Myocyte (in vitro differentiated cells): ENCODE measurements at places on chromosomes 1 and 21. TPM values are rescaled to one million over a fixed set of nuclear protein-coding genes. Genes with fewer than 3 reads are reported as not detected.

GRCh38 chr1:226598455-226598849, 49.9 kb downstream of the STUM start:
- DNase-seq, result no peak

DNA sequence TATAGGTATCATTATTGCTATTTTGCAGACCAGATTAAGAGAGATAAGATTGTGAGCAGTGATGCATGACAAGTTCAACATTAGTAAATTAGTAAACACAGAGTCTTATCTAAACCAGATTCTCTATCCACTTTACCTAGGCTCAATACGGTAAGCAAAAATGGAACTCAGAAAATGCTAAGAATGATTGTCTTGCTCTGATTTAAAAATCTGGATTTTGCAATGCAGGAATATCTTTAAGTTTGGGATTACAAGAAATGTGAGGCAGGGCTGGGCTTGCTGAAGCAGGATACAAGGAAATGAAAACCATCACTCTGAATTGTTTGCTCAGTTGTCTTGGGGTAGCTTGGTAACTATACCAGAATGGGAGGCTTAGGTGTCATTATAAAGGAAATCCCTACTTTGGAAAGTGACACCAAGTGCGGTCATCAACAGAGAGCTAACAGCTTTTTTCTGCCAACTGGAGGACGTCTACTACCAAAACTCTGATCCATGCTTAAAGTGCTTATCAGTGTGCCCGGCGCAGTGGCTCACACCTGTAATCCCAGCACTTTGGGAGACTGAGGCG, 332.7 kb upstream of the RUNX1 start:
- DNase-seq, result no peak

- no peak for DNase-seq
Measured at GRCh38 chr1:47440599-47441081, 2.8 kb downstream of the FOXD2 start.

DNA sequence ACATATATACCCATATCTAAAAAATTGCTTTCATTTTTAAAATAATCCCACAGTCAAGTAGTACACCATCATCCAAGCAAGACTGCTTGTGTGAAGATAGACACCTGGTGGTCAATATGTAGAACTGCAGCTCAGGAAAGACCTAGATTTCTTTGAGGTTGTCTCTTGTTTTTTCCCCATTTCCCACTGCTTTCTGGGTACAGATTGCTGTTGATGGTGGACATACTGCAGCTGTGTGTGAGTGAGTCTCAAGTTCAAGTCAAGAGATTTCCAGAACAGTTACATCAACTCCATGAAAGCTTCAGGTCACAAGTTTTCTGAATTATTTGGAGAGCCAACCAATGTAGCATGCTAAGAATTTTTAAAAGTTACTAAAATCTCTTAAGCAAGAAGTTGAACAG, 306.4 kb downstream of the DUSP10 start:
- peak; percentile 61 for DNase-seq

- DNase-seq, result peak; percentile 94
Measured at GRCh38 chr1:212007886-212008285, 27.5 kb downstream of the INTS7 start.

- DNase-seq, result peak; percentile 65
Measured at GRCh38 chr1:26787381-26787705, 407 bp upstream of the PIGV start.

SPRR1A gene
- total RNA-seq, result not detected in 2 replicates

GRCh38 chr1:23376890-23377811, 7.5 kb upstream of the ZNF436 start:
- peak; percentile 42 for DNase-seq

GRCh38 chr1:183000167-183000962, 22.9 kb upstream of the LAMC1 start:
- DNase-seq, result no peak

GRCh38 chr1:19918057-19918456, 5.4 kb downstream of the PLA2G2E start:
- peak; percentile 85 for DNase-seq

- DNase-seq, result no peak
Measured at GRCh38 chr1:13584876-13585611, 1.4 kb downstream of the PDPN start.

DNA sequence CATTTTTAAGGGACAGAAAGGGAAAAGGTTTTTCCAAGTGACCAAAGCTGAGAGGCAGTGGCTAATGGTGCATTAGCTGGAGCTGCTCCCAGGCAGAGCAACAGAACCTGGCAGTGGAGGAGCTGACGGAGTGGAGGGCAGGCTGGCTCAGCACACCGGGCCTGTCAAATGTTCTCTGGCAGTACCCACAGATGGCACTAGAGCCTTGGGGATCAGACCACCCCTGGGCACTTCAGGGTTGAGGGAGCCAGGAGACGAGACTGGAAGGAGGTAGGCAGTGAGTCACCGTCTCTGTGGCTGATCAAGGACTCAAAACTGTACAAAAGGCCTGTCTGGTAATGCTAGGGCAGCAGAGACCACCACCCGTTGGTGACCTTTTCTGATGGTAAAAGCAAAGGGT, 121.7 kb upstream of the KIAA0040 start:
- DNase-seq, result no peak

DNA sequence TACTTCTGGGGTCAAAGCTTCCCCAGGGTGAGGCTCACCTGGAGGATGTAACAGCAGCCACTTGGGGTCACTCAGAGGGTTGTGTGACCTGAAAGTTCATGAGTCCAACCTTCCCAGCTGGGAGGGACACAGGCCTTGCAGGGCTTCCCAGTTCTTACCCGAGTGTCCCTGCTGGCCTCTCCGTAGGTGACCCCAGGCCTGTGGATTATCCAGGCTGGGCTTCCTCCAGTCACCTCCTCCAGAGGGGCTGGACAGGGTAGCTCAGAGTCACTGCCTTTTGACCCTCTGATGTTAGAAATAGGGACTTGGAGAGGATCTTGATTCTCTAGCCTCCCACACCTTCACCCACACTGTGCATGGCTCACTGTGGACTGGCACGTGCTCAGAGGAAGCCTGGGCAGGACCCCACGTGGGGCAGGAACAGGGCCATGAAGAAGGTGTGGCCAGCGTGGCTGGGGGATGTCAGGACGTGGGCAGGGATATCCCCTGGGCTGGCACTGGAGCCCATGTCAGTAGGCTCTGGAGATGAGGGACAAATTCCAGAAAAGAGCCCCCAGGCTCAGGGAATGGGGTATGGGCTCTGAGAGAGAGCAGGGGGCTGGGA, 131.8 kb downstream of the ACTL8 start:
- DNase-seq, result no peak

DNA sequence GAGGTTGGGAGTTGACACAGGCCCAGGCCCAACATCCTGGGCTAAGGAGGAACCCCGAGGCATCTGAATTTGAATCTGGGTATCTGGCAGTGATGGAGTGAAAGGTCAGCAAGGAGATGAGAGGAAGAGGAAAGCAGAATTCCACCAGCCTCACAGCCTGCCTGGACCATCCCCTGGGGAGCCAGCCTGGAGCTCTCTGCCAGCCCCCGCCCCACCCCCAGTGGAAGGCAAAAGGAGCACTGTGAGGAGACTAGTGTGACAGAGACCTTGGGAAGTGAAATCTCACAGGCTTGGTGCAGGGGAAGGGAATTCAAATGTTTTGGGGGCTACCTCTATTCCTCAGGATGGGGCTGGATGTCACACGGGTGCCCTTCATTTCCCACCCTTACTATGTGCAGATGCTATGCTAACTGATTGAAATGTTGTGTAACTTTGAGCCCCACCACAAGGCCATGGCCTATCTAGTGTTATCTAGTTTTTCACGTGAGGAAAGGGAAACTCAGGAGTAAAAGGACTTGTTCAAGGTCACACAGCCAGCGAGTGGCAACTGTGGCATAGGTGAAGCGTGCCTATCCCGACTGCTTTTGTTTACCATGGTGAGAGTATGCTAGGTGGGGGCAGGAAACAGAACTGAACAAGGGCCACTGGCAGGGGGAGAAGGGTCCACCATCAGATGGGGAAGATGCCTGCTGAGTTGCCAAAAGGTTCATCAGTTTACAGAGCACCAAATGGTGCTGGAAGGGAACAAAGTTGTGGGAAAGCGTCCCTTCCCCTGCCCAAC, 29.8 kb downstream of the AHDC1 start:
- DNase-seq, result no peak

- DNase-seq, result no peak
Measured at GRCh38 chr1:52404975-52405338, 555 bp downstream of the PRPF38A start.

GRCh38 chr1:10170239-10170574, 40.2 kb upstream of the KIF1B start:
- no peak for DNase-seq

DNA sequence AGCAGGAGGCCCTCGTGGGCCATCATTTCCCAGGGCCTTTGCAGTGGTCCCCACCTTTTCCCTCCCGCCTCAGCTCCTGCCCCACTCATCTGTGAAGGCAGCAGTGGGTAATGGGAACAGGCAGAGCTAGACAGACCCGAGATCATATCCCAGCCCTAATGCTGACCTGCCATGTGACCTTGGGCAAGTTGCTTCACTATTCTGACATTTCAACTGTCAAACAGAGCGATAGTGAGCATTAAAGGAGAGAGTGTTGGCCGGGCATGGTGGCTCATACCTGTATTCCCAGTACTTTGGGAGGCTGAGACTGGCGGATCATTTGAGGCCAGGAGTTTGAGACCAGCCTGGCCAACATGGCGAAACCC, 51.7 kb downstream of the RPS6KA1 start:
- DNase-seq, result no peak

GRCh38 chr1:21605964-21606705, 63.0 kb downstream of the RAP1GAP start:
- no peak for DNase-seq

DNA sequence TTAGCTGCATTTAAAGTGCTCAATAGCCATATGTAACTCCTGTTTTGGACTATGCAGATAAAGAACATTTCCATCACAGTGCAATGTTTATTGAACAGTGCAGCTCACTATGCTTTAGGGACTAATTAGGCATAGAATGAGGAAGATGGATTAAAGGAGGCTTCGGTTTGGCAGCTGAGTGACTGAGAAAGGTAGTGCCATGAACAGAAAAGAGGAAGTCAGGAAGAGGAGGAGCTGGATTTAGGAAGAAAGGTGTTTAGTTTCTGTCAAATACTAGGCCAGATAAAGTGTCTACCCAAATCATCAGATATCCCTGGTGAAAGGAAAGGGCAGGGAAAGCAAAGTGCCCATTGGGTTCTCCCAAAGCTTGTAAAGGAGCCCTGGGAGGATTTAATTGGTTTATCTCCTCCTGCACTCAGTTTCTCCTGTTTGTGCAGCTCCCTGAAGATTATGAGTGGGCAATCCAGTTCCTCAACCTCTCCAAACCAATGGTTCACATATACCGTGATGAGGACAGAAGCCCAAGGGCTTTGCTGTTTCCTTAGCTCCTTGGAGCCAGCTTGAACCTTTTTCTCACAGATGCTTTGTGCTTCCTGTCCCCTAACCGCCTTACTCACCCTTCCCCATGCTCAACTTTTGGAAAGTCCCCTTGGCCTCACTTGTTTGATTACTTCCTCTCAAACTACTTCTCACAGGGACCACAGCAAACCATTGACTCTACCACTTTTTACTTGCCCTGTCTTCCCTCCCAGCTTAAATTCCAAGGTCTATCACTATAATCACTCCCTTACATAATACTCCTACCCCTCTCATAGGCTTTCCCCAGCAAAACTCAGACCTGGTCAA, 3.5 kb upstream of the RAP1A start:
- no peak for DNase-seq

- no peak for DNase-seq
Measured at GRCh38 chr1:10672343-10673050, 123.9 kb downstream of the CASZ1 start.

DNA sequence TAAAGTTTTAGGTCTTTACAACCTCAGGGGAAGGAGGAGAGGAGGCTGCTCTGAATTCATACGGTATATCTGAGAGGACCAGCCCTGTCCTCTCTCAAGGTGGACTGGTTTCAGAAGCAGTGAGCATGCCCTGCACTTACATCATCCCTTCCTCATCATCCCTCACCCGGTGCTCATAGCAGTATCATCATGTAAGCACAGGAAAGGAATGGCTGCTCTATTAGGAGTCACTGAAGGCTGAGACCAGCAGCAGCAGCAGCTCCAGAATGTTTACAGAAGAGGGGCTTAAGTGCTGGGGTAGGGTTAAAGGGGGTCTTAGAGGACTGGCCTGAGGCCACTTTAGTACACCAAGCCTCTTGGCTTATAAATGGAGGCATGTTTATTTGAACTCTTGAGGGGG, 185.9 kb downstream of the AK5 start:
- no peak for DNase-seq

DNA sequence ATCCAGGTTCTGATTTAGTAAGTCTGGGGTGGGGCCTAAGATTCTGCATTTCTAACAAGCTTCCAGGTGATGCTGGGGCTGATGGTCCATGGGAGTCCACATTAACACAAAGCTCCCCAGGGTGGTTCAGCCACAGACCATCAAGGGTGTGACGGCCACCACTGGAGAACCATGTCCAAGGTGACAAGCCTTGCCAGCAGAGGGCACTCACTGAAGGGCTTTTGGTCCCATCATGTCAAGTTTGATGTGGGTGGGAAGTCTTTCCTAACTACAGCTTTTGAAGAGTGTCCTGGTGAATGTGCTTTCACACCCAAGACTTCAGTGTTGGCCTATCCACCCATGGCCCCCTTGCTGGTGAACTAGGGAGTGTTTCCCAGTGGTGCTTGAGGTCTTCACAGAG, 67.1 kb downstream of the UBE2T start:
- peak; percentile 55 for DNase-seq

- no peak for DNase-seq
Measured at GRCh38 chr1:72280711-72281110, 1.6 kb downstream of the NEGR1 start.

THEM5 gene
- total RNA-seq, result not detected in 2 replicates

DNA sequence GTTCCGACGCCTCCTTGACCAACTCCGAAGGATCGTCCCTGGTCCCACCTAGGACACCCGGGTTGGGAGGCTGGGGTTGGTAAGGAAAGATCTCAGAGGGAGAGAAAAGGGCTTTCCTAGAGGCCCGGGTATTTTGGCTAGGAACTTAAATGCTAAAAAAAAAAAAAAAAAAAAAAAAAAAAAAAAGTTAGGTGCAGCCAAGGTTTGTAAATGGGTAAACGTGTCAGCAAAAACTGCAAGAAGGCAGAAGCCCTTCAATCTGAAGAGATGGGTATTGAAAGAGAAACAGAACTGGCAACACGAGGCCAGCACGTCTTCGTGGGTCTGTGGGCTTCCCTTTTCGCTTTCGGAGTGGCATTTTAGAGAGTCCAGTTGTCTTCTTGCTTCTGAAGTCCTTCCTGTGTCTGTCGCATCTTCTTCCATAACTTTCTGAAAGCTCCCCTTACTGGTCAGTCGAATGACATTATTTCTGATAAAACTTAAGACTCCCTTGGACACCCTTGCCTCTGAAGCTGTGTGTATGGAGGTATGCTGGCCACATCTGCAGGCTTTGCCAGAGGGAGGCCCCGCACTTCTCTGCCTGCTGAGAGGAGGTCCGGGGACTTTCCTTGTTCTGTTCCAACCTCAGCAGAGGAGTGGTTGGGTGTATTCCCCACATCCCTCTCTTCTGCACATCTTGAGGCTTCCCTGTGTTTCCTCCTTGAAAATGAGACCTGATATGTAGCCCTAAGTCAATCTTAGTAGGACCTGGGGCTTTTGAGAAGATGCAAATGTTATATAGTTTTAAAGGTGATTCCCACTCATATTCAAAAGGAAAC, 745 bp downstream of the RCSD1 start:
- DNase-seq, result peak; percentile 38
